Smooth muscle cell of the pulmonary artery (primary cell): ENCODE measurements at places on chromosomes 6 and 20. TPM values are rescaled to one million over a fixed set of nuclear protein-coding genes. Genes with fewer than 3 reads are reported as not detected.

Gene PKIB
- total RNA-seq, result 6.5 and 35.7 TPM in 2 replicates

Gene DNMT3B
- 1.7 and 2.2 TPM in 2 replicates for total RNA-seq

Gene APOBEC2
- not detected in 2 replicates for total RNA-seq

Gene GJA10
- total RNA-seq, result not detected in 2 replicates

Gene EDN3
- not detected in 2 replicates for total RNA-seq

Gene TSBP1
- not detected in 2 replicates for total RNA-seq

Gene TMEM200A
- 134 and 167 TPM in 2 replicates for total RNA-seq

Gene SLC17A1
- total RNA-seq, result not detected in 2 replicates

Gene SPATA25
- 0.65 and 2.0 TPM in 2 replicates for total RNA-seq

Gene SAMD10
- 2.3 and 3.6 TPM in 2 replicates for total RNA-seq

Gene LY6G6C
- not detected in 2 replicates for total RNA-seq

Gene SASH1
- 52.4 and 120 TPM in 2 replicates for total RNA-seq

Gene C6orf58
- not detected in 2 replicates for total RNA-seq

Gene OOEP
- total RNA-seq, result 0.13 and 0.30 TPM in 2 replicates

Gene LY6G6F
- not detected in 2 replicates for total RNA-seq

Gene STMND1
- not detected in 2 replicates for total RNA-seq

Gene GHRH
- total RNA-seq, result not detected in 2 replicates

Gene LSM14B
- total RNA-seq, result 43.7 and 52.0 TPM in 2 replicates

Gene FAM184A
- 0.33 and 0.59 TPM in 2 replicates for total RNA-seq

Gene VSTM2L
- 2.1 and 2.5 TPM in 2 replicates for total RNA-seq

Gene BMP6
- total RNA-seq, result 38.6 and 57.1 TPM in 2 replicates

Gene RIPOR3
- 0.33 and 0.73 TPM in 2 replicates for total RNA-seq

Gene LRRC73
- total RNA-seq, result 0.78 and 1.4 TPM in 2 replicates

Gene MAS1
- total RNA-seq, result under 0.01 and 0.20 TPM in 2 replicates

Gene FOXP4
- 3.5 and 6.5 TPM in 2 replicates for total RNA-seq

Gene TREM1
- 1.5 and 19.5 TPM in 2 replicates for total RNA-seq

Gene CCM2L
- 0.07 TPM in 1 of 2 replicates, not detected in the other for total RNA-seq

Gene FABP7
- not detected in 2 replicates for total RNA-seq

Gene ENPP3
- 0.13 and 0.23 TPM in 2 replicates for total RNA-seq

Gene PPP1R11
- 23.8 and 25.7 TPM in 2 replicates for total RNA-seq

Gene FNDC11
- total RNA-seq, result 0.46 and 0.50 TPM in 2 replicates

Gene IMPG1
- total RNA-seq, result not detected in 2 replicates

Gene HLA-DQA1
- 0.20 TPM in 1 of 2 replicates, not detected in the other for total RNA-seq

Gene HLA-DQB2
- total RNA-seq, result not detected in 2 replicates

Gene MOG
- not detected in 2 replicates for total RNA-seq

Gene SNHG17
- 4.6 and 12.4 TPM in 2 replicates for total RNA-seq

Gene MYT1
- not detected in 2 replicates for total RNA-seq

Gene KCNK5
- total RNA-seq, result 0.03 and 0.07 TPM in 2 replicates

Gene CRISP1
- total RNA-seq, result not detected in 2 replicates

Gene HLA-DMB
- total RNA-seq, result 0.07 and 0.59 TPM in 2 replicates

Gene RIPPLY2
- not detected in 2 replicates for total RNA-seq

Gene MTFR2
- total RNA-seq, result 0.33 and 0.46 TPM in 2 replicates

Gene NMBR
- 0.07 TPM in 2 replicates for total RNA-seq

Gene BPI
- 0.13 and 0.30 TPM in 2 replicates for total RNA-seq

Gene PNPLA1
- 0.03 and 0.07 TPM in 2 replicates for total RNA-seq

Gene ADGRB3
- 0.83 and 1.4 TPM in 2 replicates for total RNA-seq

Gene CLIC1
- 417 and 463 TPM in 2 replicates for total RNA-seq

Gene HLA-DRA
- total RNA-seq, result 0.07 and 5.2 TPM in 2 replicates
